A673 (cell line): ENCODE measurements at places on chromosomes 5 and 9. TPM values are rescaled to one million over a fixed set of nuclear protein-coding genes. Genes with fewer than 3 reads are reported as not detected.

The CCDC69 gene
- total RNA-seq, result 0.52 TPM in 1 of 2 replicates, not detected in the other

The ENHO gene
- total RNA-seq, result 1.2 and 2.8 TPM in 2 replicates

The GABRP gene
- 0.09 TPM in 1 of 2 replicates, not detected in the other for total RNA-seq

The CHD1 gene
- total RNA-seq, result 57.8 and 61.0 TPM in 2 replicates

The RNF208 gene
- 13.7 and 20.2 TPM in 2 replicates for total RNA-seq

GRCh38 chr9:18075253-18075952 is 398.6 kb upstream of the ADAMTSL1 start:
- H3K27me3 ChIP-seq, result no peaks in the 10 kb centered on the region
- H3K4me1 ChIP-seq, result no peaks in the 10 kb centered on the region
- no peak overlapping the region for H3K27ac ChIP-seq

- no peak overlapping the region for H3K27ac ChIP-seq
- no peak for DNase-seq
- peaks cover 20% of the 10 kb centered on the region for H3K27me3 ChIP-seq
- no peaks in the 10 kb centered on the region for H3K36me3 ChIP-seq
These were observed 86.8 kb downstream of the GTF3C4 start for GRCh38 chr9:132757016-132757415.

DNA sequence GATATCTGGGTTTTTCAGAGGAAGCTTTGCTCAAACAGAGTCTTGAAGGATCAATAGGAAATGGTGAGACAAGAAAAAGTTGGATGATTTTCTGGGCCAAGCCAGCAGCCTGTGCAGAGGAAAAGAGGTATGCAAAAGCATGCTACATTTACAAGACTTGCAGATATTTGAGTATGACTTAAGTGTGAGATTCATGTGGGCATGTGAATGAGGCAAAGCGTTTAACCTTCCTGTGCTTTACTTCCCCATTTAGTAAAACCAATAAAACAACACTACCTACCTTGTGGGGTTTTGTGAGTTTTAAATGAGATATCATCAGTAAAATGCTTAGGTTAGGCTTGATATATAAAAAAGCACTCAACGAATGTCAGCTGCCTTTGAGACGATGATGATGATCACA is 58.1 kb downstream of the PIP5K1B start:
- H3K4me1 ChIP-seq, result no peaks in the 10 kb centered on the region
- peaks cover 50% of the 10 kb centered on the region for H3K27me3 ChIP-seq
- H3K4me3 ChIP-seq, result no peak overlapping the region
- H3K36me3 ChIP-seq, result no peaks in the 10 kb centered on the region
- no peak overlapping the region for H3K27ac ChIP-seq
- DNase-seq, result no peak

- no peaks in the 10 kb centered on the region for H3K36me3 ChIP-seq
- no peak for DNase-seq
- H3K27me3 ChIP-seq, result no peaks in the 10 kb centered on the region
- no peak overlapping the region for H3K4me3 ChIP-seq
- no peak overlapping the region for H3K27ac ChIP-seq
- no peaks in the 10 kb centered on the region for H3K4me1 ChIP-seq
These were observed 648.5 kb downstream of the BNC2 start for GRCh38 chr9:16221822-16222547.

DNA sequence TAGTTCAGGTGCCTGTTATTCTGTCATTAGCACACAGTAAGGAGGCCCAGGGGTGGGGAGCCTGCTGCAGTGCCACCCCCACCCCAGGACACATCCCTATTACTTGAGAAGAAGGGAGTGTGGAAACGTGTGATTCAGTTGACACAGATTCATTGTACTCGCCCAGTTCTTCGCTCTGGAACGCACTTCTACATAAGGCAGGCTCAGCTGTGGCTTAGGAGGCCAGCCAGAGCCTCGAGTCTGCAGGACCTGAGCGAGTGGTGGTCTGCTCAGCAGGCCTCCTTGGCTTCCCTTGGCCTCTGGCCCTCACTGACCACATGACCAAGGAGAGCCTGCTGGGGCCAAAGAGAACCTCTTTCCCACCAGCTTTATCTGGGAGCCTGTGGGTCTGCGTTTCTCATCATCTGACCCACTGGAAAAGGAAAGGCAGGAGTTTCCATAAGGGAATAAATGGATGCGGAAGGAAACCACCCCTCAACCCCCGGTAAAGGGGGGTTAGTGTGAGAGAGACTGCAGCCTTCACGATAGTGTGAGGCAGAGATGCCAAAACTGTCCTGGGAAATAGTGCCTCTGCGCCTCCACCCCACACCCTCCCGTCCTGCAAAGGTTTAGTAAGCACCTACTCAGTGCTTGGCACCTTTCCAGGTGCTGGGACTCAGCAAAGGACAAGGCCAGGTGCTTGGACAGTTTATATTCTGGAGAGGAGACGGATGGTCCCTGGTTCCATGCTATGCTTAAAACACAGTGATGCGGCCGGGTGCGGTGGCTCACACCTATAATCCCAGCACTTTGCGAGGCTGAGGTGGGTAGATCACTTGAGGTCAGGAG is 73.7 kb downstream of the PPARGC1B start:
- no peaks in the 10 kb centered on the region for H3K36me3 ChIP-seq
- no peak for DNase-seq
- peaks cover 24% of the 10 kb centered on the region for H3K4me1 ChIP-seq
- H3K27ac ChIP-seq, result no peak overlapping the region

DNA sequence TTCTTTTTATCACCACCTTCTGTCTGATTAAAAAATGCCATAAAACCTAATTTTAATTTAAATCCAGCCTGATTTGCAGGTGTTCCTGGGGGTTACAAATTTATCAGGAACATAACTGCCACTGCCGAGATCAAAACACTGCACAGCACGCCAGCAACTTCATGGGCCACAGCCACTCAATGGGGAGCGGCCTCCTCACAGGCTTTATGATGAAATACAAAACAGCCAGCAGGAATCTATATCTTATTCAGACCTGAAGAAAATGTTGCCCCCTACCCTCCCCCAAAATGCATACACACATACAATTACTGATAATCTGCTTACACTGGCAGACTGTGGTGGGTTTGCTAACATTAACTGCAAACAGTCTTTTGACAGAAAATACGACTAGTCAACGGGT is 151.7 kb upstream of the POU5F2 start:
- no peaks in the 10 kb centered on the region for H3K27me3 ChIP-seq
- H3K4me1 ChIP-seq, result no peaks in the 10 kb centered on the region
- no peak overlapping the region for H3K4me3 ChIP-seq
- DNase-seq, result no peak
